ENCODE measurements at places on chromosomes 1 and 21.

- DNase-seq = no peak
These were observed 17.0 kb downstream of the C1orf159 start for GRCh38 chr1:1098681-1099421.

- DNase-seq = no peak
These were observed 775.6 kb downstream of the LTN1 start for GRCh38 chr21:28216976-28217523.

DNA sequence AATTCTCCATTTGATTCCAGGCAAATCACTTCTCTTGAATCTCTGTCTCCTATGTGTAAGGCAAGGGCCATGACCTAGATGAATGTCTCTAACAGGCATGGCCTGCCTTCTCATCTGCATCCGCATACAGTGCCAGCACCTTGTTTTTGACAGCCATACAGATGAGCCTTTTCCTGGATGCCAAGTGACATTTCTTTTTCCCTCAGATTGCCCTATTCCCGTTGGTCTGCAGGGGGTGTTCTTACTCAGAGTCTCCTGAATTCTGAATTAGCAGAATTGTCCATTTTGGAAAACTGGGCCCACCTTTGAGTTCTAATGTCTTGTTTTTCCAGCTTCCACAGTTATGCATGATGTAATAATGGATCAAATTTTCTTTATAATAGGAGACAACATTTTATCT, 88.0 kb upstream of the ADAR start:
- DNase-seq = no peak

GRCh38 chr1:21244986-21245687, 45.1 kb downstream of the ECE1 start:
- DNase-seq = peak; percentile 25
